ENCODE measurements at places on chromosomes 3 and 15.

DNA sequence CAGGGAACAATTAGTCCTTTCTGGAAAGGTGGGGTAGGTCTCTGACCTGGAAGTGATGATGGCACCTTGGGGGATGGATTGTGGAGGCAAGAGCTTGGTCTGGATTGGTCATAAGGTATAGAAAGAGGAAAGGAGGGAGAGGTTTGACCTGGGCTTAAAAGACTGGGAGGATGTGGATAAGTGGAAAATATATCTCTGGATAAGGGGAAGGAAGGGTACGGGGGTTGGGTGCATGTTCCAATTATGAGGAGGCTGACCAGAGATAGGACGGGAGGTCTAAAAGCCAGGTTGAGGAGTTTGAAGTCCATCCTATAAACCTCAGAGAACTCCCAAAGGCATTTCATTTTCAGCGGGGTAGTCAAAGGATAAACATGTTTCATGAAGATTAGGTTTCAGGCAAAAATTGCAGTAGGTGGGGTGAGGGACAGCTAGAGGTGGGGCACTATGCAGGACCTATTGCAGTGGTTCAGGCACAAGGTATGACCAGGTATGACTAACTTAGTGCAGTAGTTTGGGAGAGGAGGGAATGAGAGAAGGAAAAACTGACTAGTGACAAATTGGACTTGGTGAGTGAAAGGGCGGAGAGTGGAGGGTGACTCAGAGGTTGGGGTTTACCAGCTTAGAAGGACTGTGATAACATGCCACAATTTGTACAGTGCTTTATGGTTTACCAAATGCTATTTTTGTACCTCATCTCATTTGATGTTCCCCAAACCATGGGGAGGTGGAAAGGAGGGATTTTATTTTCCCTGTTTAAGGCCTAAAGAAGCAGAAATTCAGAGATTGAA lies 10.7 kb downstream of the PDE8A start:
- no peak for DNase-seq

GRCh38 chr15:96093063-96093462 lies 237.4 kb upstream of the NR2F2 start:
- DNase-seq: no peak

- no peak for DNase-seq
These were observed 577.0 kb upstream of the MDFIC2 start for GRCh38 chr3:70889162-70890019.

DNA sequence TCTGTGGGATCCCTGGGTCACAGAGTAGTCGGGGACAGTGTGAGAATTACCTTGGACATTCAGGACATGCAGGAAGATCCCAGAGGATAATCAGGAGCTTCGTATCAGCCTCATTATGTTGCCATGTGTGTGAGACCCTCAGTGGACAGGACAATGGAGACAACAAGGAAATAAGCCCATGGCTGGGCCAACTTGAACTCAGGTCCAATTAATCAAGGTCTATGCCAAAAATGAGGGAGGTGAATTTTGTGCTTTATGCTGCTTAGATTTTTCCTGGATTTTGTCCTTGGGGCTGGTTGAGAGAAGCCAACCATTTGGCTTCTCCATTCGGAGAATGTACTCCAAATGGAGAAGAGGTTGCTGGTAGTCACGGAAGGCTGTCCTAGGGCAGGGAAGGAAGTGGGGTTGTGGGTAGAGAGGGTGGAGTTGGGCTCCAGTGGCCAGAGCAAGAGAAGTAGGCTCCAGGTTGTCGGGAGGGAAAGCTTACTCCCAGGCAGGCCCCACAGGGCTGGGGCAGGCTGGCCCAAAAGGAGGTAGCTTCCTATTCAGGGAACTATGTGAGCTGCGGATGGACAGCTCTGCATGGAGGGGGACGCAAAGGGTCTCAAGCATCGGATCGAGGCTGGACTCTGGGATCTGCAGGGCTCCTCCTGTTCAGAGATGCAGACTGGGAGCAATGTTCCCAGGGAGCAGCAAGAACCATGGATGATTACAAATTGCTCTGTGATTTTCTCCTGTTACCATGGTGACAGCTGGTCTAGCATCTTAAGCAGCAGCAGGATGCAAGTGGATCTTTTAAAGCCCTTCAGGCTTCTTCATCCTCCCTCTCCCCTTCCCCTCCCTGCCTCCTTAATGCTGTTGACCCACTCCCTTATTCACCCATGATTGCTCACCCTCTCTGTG lies 91.1 kb downstream of the WNT7A start:
- DNase-seq: no peak

DNA sequence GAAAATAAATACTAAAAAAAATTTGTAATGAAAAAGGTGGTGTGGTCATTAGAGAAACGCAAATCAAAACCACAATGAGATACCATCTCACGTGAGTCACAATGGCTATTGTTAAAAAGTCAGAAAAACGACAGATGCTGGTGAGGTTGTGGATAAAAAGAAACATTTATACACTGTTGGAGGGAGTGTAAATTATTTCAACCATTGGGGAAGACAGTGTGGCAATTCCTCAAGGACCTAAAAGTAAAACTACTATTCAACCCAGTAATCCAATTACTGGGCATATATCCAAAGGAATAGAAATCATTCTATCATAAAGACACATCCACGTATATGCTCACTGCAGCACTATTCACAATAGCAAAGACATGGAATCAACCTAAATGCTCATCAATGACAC lies 120.3 kb downstream of the MYO9A start:
- no peak for DNase-seq

- peak; percentile 61 for DNase-seq
These were observed 74.8 kb downstream of the IL20RB start for GRCh38 chr3:137032465-137033120.

Measured in amygdala (tissue), 56 donors.